Hematopoietic multipotent progenitor cell treated with erythropoietin and hydrocortisone succinate and interleukin-3 and kit ligand, for 8 days (in vitro differentiated cells): ENCODE measurements at places on chromosomes 11 and 22.

GRCh38 chr22:48055827-48056226, 1293.4 kb downstream of the TBC1D22A start:
- no peak for DNase-seq

- DNase-seq: peak; percentile 9
Observed at GRCh38 chr11:45665206-45665932, at the start of gene CHST1. CHST1 (minus strand) TSS chr11:45665622; CDS start chr11:45650923, 14,699 bp downstream.

- DNase-seq: peak; percentile 83
Observed at GRCh38 chr22:28594797-28595462, 84.7 kb downstream of the TTC28 start.

DNA sequence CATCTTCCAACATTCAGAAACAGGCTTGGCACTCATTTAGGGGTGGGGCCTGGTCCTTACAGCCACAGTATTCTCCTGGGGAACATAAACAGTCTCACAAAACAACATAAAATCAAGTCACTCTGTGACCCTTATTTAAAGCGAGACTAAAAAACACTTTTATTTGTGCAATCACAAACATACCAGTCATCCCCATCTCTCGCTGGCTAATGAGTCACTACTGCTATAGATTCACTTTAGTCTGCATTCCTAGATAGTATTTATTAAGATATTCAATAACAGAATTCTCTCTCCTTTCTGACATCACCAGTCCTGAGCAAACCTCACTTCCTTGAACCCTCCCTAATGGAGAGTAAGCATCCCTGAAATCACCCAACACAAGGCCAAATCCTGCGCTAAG, 68.0 kb downstream of the ZBTB44 start:
- DNase-seq: peak; percentile 25

DNA sequence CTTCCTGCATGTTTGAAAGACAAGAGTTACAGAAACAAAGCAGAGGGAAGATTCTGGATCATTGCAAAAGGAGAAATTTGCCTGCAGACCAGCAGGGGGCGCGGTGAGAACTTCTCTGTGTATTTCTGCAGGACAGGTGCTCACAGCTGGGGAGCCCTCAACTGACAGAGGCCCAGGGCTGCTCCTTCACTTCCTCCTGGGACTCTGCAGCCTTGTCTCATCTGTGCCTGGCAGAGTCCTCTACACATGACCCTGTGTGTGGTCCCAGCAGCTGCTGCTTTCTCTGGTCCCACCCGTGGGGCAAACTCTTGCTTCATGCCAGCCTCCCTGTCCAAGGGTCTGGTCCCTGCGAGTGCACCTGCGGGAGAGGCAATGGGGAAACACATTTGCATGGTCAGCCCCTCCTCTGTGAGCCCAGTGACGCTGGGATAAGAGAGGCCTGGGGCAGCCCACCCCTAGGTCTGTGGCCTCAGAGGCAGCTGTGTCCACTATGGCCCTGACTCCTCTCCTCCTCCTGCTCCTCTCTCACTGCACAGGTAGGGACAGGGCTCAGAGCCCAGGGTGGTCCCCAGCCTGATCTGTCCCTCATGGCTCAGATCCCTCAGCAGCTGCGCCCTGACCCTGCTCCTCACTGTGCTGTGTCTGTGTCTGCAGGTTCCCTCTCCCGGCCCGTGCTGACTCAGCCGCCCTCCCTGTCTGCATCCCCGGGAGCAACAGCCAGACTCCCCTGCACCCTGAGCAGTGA, 43.2 kb upstream of the VPREB1 start:
- DNase-seq: peak; percentile 18

GRCh38 chr11:362642-363442, 6.5 kb upstream of the B4GALNT4 start:
- no peak for DNase-seq

- no peak for DNase-seq
Observed at GRCh38 chr11:104090767-104091166, 54.3 kb downstream of the DDI1 start.
